Neural crest cell (in vitro differentiated cells): ENCODE measurements at places on chromosomes 3 and 15.

DNA sequence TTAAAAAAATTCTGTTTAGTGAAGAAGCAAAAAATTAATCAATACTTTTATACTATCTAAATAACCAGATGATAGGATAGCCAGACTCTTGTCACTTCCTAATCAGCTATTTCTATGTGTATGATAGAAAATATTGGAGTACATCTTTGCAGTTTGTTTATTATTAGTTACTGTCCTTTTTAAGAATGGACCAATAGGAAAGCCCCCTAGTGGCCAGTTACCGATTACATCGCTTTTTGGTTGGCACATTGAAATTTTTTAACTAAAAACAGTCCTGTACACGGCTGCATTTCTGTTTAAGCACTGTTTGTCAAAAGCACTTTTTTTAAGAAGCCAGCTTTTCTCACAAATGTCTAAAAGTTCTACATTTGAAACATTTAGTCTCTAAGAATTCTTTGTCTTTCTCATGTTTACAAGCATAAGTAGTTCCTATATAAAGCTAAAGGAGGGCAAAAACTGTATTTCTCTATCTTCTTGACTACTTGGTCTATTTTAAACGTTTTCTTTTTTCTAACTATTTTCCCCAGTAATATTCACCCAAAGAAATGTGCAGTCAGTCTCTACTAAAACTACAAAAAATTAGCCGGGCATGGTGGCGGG lies 253.2 kb upstream of the LRTM1 start:
- H3K4me1 ChIP-seq, result peaks cover 6% of the 10 kb centered on the region
- H3K4me3 ChIP-seq, result no peak overlapping the region
- H3K27ac ChIP-seq, result no peak overlapping the region
- no peaks in the 10 kb centered on the region for H3K27me3 ChIP-seq
- DNase-seq, result peak; percentile 40

DNA sequence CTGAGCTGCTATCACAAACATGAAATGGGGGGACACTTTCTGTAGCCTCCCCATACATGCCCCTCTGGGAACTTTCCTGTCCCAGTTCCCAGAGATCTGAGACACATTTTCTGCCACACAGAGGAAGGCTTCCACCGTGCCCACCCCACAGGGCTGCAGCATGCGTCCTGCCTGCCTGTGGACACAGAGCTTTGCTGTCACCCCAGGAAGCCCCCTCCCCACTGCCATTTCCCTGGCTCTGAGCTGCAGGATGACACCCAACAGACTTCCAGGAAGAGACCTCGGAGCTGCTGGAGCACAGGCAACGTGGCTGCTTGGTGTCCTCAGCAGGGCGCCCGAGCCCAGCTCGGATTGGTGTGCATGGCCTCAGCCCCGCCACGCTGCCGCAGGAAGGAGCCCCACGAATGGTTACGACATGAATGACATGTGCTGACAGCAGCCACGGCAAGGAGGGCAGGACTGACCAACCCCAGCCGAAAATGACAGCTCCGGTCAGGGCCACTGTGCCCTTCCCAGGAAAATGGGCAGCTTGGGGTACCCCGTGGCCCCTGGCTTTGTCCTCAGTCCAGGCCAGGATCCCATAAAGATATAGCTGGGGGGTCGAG lies 81.3 kb downstream of the VGLL4 start:
- H3K4me1 ChIP-seq, result peaks cover 44% of the 10 kb centered on the region
- no peak overlapping the region for H3K4me3 ChIP-seq
- H3K27ac ChIP-seq, result no peak overlapping the region
- DNase-seq, result no peak
- H3K36me3 ChIP-seq, result peaks cover 22% of the 10 kb centered on the region

DNA sequence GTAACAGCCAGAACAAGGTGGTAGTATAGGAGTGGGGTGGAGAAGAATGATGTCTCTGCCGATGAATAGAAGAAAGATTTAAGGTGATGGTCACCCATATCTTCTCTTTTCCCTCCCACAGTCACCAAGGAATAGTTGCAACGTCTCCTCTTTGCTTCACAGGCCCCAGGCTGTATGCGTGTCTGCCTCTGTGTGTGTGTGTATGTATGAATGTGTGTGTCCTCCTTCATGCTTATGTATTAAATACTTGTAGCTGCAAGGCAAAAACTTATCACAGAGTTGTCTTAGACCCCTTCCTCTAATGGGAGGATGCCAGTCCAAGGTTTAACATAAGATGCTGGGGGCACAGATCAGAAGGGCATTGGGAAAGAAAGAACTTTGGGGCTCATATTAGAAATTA lies 19.1 kb upstream of the BNC1 start:
- H3K27me3 ChIP-seq, result peaks cover 41% of the 10 kb centered on the region
- H3K4me1 ChIP-seq, result peaks cover 12% of the 10 kb centered on the region
- no peak for DNase-seq
- no peak overlapping the region for H3K27ac ChIP-seq

- DNase-seq, result no peak
- no peaks in the 10 kb centered on the region for H3K4me1 ChIP-seq
- H3K4me3 ChIP-seq, result no peak overlapping the region
- H3K36me3 ChIP-seq, result peaks cover 26% of the 10 kb centered on the region
- no peaks in the 10 kb centered on the region for H3K27me3 ChIP-seq
- no peak overlapping the region for H3K27ac ChIP-seq
Measured at GRCh38 chr15:56105855-56106254, 112.4 kb upstream of the NEDD4 start.

DNA sequence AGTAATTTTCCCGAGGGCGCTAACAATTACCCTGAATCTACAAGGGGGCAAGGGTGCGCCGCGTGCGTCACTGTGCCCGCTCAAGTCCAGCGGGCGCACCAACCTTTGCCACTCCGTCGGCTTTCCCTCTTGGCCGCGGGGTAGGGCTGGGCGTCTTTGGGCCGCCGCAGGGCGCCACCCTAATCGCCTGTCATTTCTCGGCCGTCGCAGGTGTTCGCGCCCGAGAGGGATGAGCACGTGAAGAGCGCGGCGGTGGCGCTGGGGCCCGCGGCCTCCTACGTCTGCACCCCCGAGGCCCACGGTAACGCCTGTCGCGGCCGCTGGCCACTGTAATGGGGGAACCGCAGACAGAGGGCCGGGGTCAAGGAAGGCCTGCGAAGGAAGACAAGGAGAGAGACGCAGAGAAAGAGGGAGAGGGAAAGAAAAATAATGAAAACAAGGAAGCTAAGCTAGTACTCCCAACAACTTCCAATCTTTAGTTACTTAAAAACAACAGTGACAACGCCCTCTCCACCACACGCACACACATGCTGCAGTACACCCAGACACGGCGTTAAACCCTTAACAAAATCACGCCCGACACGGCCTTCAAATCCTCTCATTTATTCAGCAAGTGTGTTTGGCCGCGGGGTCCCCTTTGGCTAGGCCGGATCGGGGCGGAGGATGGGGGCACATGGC lies 3.8 kb downstream of the SKOR1 start:
- no peak for DNase-seq
- H3K36me3 ChIP-seq, result no peaks in the 10 kb centered on the region
- no peak overlapping the region for H3K4me3 ChIP-seq
- H3K4me1 ChIP-seq, result peaks cover 25% of the 10 kb centered on the region
- no peak overlapping the region for H3K27ac ChIP-seq

DNA sequence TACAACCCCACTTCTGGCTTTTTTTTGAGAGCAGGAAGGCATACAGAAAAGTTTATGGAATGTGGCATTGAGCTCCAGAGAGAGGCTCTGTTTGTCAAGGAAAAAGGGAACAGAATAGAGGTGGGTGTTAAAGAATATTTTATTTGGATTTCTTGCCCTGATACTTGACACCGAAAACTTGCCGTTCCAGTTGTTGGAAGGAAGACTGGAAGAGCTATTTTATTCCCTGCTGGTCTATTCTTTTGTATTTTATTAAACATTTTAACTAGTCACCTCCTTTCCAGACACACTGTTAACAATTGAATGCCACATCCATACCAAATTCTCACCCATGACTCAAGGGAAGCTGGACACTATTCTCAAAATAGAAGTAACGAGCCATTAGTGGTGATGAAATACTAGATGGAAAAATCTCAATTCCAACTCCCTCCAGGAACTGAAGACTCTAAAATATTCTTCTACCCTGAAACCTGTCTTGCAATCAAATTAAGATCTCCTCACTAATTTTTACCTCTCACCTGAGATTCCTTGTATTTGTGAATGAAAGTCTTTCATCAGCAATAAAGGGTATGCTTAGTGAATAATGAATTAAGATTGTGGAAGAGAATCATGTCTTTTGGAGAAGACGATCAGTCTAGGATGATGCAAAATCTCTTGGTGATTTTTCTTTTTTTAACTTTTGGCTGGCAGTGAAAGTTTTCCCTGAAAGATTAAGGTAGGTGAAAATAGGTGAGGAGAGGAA lies 28.5 kb downstream of the GREM1 start:
- DNase-seq, result no peak
- peaks cover 6% of the 10 kb centered on the region for H3K4me1 ChIP-seq
- H3K27ac ChIP-seq, result no peak overlapping the region
- no peak overlapping the region for H3K4me3 ChIP-seq
- H3K27me3 ChIP-seq, result peaks cover 3% of the 10 kb centered on the region

DNA sequence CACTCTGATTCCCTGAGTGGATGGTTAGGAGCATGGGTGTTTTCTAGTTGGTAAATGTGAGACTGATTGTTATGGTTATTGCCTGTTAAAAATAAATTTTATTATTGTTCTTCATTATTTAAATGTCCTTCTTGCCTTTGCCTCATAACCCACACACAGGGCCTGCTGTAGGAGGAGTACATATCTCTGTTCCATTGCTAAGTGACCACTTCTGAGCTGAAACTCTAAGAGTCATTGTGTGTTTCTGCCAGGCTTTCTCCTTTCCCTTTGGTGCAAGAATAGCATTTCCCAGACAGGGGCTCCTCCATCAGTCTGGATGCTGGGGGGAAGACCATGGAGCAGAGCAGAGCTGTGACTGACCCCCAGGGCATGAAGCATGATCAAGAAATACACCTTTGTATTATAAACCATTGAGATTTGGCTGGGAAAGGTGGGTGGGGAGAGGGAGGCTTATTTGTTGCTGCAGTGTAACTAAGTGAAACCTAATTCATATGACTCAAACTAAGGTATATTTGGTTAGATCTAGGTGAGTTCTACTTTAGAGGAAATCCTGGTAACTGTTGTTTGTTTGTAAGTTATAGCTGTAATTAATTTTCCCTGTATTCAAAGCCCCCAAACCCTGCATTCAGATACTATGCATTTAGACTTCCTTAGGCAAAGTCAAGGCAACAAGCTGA lies 137.4 kb downstream of the TGFBR2 start:
- no peaks in the 10 kb centered on the region for H3K27me3 ChIP-seq
- H3K27ac ChIP-seq, result no peak overlapping the region
- no peaks in the 10 kb centered on the region for H3K36me3 ChIP-seq
- no peak for DNase-seq

GRCh38 chr3:17639765-17640164 lies 102.7 kb downstream of the TBC1D5 start:
- DNase-seq, result no peak
- H3K4me3 ChIP-seq, result no peak overlapping the region
- peaks cover 13% of the 10 kb centered on the region for H3K4me1 ChIP-seq
- H3K27ac ChIP-seq, result no peak overlapping the region
- H3K27me3 ChIP-seq, result no peaks in the 10 kb centered on the region
- H3K36me3 ChIP-seq, result no peaks in the 10 kb centered on the region

- H3K36me3 ChIP-seq, result peaks cover 6% of the 10 kb centered on the region
- DNase-seq, result no peak
- no peaks in the 10 kb centered on the region for H3K27me3 ChIP-seq
- peaks cover 21% of the 10 kb centered on the region for H3K4me1 ChIP-seq
Measured at GRCh38 chr3:69409011-69409410, 23.1 kb upstream of the FRMD4B start.

DNA sequence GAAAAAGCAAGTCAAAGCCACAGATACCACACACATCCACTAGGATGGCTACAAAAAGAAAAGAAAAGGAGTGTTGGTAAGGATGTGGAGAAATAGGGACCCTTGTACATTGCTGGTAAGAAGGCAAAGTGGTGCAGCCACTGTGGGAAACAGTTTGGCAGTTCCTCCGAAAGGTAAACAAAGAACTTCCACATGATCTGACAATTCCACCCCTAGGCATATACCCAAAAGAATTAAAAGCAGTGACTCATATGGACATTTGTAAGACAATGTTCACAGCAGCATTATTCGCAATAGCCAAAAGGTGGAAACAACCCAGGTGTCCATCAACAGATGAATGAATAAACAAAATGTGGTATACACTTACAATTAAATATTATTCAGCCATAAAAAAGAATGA lies 22.2 kb upstream of the GMPPB start:
- H3K4me1 ChIP-seq, result peaks cover 18% of the 10 kb centered on the region
- peaks cover 3% of the 10 kb centered on the region for H3K36me3 ChIP-seq
- no peak overlapping the region for H3K4me3 ChIP-seq
- DNase-seq, result no peak

GRCh38 chr15:91408476-91409076 lies 308.5 kb downstream of the SV2B start:
- no peaks in the 10 kb centered on the region for H3K36me3 ChIP-seq
- no peak for DNase-seq
- no peaks in the 10 kb centered on the region for H3K27me3 ChIP-seq
- H3K27ac ChIP-seq, result no peak overlapping the region
- no peaks in the 10 kb centered on the region for H3K4me1 ChIP-seq

GRCh38 chr3:46470831-46471230 lies 6.1 kb upstream of the LTF start:
- peaks cover 13% of the 10 kb centered on the region for H3K27me3 ChIP-seq
- no peak overlapping the region for H3K4me3 ChIP-seq
- no peak for DNase-seq
- no peaks in the 10 kb centered on the region for H3K4me1 ChIP-seq
- peaks cover 5% of the 10 kb centered on the region for H3K36me3 ChIP-seq

- H3K27ac ChIP-seq, result no peak overlapping the region
- H3K27me3 ChIP-seq, result peaks cover 51% of the 10 kb centered on the region
- no peak overlapping the region for H3K4me3 ChIP-seq
Measured at GRCh38 chr3:194736896-194737600, 51.4 kb downstream of the FAM43A start.

- peak; percentile 22 for DNase-seq
- peaks cover 5% of the 10 kb centered on the region for H3K36me3 ChIP-seq
- H3K4me3 ChIP-seq, result no peak overlapping the region
- H3K4me1 ChIP-seq, result peaks cover 8% of the 10 kb centered on the region
- H3K27me3 ChIP-seq, result peaks cover 18% of the 10 kb centered on the region
Measured at GRCh38 chr15:69939513-69940440, 157.9 kb downstream of the TLE3 start.

GRCh38 chr3:66796343-66796742 lies 201.8 kb upstream of the KBTBD8 start:
- H3K4me3 ChIP-seq, result no peak overlapping the region
- H3K36me3 ChIP-seq, result no peaks in the 10 kb centered on the region

DNA sequence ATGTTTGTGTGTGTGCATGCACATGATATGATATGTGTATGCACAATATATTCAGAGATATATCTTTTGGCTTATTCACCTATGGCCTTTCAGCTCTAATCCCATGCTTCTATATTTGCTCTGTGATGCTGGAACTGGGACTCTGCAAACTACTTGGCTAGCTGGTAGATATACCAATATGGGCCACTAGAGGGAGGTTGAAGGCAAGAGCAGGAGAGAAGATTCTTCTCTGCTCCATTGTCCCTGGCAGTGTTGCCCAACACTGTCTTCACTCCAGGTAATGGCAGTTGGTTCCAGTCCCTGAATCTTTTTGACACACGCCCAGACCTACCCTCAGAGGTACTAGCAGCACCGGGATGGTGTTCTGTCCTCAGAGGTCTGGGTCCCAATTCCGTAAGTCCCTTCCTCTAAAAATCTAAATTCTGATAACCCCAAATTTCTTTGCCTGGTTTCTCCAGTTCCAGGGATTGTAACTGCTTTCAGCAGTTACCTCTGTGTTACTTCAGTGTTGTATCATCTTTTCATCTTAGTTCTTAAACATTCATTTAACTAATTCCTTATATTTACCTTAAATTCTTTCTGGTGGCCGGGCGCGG lies 44.7 kb downstream of the GTPBP8 start:
- H3K4me1 ChIP-seq, result no peaks in the 10 kb centered on the region
- H3K27ac ChIP-seq, result no peak overlapping the region
- no peaks in the 10 kb centered on the region for H3K36me3 ChIP-seq

- peaks cover 36% of the 10 kb centered on the region for H3K4me1 ChIP-seq
- H3K4me3 ChIP-seq, result no peak overlapping the region
- DNase-seq, result no peak
- no peak overlapping the region for H3K27ac ChIP-seq
Measured at GRCh38 chr3:171420667-171421066, 39.5 kb downstream of the TNIK start.
